Right lung (tissue), 10 donors: ENCODE measurements at places on chromosomes 1 and 21.

- no peak for DNase-seq
Observed at GRCh38 chr21:24727803-24728440, 879.4 kb downstream of the MRPL39 start.

GRCh38 chr1:167420510-167420909 lies 97.8 kb downstream of the CD247 start:
- DNase-seq, result no peak

GRCh38 chr1:223035724-223036478 lies 107.1 kb downstream of the TLR5 start:
- no peak for DNase-seq

- no peak for DNase-seq
Observed at GRCh38 chr1:40692429-40692895, 958 bp downstream of the NFYC start.

DNA sequence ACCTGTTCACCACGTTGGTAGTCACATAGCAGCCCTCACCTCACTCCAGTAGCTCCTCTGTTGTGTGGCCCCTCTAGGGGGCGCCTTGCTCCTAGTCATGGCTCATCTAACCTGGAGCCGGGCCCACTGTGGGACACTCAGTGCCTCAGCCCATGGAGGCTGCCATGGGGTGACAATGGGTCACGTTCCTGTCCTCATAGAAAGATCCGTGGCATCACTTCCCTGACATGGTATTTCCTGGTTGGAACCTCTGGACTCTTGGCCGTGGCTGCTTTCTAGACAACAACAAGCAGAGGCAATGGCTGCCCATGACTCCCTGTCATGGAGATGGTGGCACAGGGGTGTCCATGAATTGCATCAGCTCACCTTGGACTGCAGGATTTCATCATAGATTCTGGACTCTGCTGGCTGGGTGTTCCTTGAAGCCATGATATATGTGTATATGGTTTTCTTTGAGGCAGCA lies 27.5 kb upstream of the SLAMF6 start:
- DNase-seq, result no peak

GRCh38 chr1:15696956-15697521 lies 12.9 kb downstream of the PLEKHM2 start:
- no peak for DNase-seq

GRCh38 chr1:119895102-119895501 lies 1.2 kb downstream of the ADAM30 start:
- DNase-seq, result no peak

GRCh38 chr1:228420968-228421826 lies 4.5 kb upstream of the TRIM17 start:
- DNase-seq, result no peak

DNA sequence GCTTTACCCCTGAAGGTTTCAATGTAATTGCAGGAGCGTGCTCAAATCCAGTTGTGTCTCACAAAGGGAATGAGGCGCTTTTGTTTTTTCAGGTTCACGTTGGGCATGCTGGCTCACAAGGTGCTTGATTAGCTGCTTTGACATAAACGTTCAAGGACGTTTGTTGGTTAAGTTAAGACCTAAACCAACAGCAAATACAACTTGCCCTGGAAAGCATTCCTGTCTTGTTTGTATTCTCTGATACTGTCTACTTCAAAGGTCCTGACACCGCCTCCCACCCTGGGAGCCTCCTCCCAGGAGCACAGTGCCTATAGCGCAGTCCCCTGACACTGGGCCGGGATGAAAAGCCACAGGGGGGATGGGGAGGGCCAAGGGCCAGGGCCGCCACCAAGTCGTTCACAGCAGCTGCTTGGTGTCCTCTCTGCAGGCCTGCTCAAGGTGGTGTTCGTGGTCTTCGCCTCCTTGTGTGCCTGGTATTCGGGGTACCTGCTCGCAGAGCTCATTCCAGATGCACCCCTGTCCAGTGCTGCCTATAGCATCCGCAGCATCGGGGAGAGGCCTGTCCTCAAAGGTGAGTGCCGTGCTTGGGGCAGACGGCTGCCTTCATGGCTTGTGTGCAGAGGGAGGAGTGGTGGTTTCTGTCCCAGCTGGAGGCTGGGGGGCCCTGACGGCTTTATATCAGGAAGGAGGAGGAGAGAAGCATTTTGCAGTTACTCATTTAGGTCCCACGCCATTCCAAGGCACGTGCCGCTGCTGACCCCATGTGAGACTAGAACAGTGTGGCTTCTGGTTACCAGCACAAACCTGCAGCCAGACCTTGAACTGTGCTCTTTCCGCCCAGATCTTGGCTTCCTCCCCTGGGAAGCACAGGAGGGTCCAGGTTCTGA lies 6.1 kb downstream of the FAM3B start:
- no peak for DNase-seq

DNA sequence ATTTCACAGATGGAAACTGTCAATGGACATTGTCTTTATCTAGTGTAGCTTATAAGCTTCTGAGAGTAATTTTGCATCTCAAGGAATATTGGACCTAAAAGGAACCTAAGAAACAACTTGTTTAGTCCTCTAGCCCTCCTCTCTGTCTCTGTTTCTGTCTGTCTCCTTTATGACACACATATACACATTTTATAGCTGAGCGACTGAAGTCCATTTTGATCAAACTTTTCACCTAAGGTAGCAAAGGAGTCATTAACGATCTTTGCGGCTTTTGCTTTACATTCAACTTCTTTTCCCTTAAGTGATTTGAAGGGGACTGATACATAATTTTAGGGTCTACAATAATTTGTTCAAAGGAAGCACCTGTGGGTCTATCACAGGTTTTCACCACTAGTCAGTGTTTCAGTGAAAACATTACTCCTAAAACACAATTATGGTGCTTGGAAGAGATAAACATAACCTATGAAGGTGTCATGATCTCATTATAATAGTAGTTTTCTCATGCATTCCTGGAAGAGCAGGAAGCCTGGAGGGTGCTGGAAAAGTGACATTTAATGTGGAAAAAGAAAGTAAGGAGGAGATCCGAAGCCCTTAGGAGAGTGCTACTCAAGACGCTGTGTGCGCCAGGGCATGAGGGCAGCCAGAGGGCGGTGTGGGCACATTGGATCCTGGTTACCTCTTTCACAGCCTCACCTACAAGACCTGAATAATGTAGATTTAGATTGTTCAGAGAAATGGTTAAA lies 248.6 kb downstream of the DNM3 start:
- DNase-seq, result no peak

DNA sequence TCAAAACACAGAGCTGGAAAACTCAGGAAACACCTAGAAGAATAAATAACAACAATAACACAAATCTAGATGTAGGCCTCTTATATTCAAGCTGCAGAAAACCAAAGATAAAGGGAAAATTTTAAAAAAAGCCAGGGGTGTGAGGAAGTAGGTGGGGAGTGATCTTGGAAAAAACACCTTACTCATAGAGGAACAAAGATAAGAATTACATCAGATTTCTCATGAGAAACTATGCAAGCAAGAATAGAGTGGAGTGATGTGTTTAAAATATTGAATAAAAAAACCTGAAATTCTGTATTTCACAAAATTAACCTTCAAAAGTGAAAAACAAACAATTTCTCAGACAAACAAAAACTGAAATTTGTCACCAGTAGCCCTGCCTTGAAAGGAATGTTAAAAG lies 265.5 kb upstream of the RGS18 start:
- no peak for DNase-seq

- no peak for DNase-seq
Observed at GRCh38 chr1:113949007-113949406, 19.9 kb downstream of the HIPK1 start.

- DNase-seq, result no peak
Observed at GRCh38 chr1:36463463-36463802, 751 bp downstream of the MRPS15 start.

GRCh38 chr1:13864760-13865159 lies 164.8 kb downstream of the PRDM2 start:
- no peak for DNase-seq

DNA sequence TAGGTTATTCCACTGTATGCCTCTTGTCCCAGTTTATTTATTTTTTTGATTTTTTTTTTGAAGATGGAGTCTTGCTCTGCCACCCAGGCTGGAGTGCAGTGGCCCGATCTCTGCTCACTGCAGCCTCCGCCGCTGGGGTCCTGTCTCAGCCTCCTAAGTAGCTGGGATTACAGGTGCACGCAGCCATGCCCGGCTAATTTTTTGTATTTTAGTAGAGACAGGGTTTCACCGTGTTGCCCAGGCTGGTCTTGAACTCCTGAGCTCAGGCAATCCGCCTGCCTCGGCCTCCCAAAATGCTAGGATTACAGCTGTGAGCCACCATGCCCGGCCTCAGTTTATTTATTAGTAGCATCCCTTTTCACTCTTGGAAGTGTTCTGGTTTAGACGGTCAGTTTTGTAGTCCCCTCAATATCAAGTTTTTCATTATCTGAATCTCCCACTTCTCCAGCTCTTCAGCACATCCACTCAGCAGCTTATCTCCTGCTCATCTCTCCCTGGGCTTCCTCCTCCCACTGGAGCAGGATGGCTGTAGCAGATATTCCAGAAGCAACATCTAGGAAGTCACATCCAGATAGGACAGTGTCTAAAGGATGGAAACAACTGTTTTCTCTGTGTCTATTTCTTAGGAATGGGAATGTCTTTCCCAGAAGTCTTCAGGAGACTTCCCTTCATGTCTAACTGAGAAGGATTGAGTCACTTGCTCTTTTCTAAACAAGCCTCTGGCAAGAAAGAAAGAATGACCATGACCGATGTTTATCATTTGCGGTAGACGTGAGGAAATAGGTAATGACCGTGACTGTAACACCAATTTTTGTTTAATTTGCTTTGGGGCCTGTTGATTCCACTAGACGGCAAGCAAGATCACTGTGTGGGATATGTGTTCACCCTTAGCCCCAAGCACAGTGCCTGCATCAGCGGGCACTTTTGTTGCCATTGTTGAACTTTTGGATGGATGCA lies 14.4 kb downstream of the CCDC190 start:
- no peak for DNase-seq

- DNase-seq, result no peak
Observed at GRCh38 chr1:198153103-198153502, 3.7 kb upstream of the NEK7 start.

- peak; percentile 42 for DNase-seq
Observed at GRCh38 chr1:110440877-110441276, 10.1 kb upstream of the PROK1 start.
